ENCODE measurements at places on chromosomes 1 and 21.

- DNase-seq, result peak; percentile 96
These were observed 37.0 kb downstream of the TBCE start for GRCh38 chr1:235404190-235404589.

DNA sequence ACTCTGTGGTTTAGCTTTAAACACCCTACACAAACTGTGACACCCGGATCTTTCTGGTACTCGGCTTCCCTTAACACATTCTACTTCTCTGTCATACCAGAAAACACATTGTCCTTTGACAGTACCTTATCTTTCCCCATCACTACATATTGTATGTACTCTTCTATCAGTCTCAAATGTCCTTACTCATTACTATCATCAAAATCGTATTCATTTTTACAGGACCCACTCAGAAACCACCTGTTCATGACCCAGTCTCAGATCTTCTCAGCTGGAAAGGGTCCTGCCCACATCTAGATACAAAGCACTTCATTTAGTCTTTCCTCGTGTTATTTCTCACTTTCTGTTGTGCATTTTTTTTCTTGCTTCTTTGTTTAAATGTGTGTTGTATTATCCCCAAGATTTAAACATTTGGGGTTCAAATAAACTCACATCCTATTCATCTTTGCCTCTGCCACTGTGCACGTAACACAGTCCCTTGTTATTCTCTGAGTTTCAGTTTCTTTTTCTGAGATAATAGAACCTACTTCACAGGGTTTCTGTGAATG is 27.7 kb downstream of the CD34 start:
- DNase-seq, result no peak

DNA sequence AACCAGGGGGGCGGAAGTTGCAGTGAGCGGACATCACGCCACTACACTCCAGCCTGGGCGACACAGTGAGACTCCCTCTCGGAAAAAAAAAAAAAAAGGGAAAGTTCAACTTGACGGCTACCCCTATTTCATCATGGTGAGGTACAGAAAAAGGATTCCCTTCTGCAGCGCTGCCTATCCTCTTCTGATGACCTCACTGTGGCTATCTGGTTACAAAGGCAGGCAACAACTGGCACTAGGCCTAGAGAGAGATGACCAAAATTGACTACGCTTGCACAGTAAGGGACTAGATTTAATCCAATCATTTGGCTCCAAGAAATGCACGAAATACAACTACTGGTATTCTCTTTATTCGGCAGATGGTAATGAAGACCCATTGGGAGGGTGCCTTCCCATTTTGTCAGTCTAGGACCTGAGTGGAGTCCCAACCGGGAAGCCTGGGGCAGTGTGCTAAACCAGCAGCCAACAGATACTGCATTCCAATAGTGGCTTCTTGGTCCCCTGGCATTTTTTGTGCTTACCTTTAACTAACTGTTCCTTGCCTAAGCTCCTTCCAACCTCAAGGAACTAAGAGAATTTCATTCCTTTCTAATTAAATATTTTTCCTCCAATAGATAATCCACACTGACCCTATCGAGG is 36.6 kb downstream of the ITPKB start:
- no peak for DNase-seq

DNA sequence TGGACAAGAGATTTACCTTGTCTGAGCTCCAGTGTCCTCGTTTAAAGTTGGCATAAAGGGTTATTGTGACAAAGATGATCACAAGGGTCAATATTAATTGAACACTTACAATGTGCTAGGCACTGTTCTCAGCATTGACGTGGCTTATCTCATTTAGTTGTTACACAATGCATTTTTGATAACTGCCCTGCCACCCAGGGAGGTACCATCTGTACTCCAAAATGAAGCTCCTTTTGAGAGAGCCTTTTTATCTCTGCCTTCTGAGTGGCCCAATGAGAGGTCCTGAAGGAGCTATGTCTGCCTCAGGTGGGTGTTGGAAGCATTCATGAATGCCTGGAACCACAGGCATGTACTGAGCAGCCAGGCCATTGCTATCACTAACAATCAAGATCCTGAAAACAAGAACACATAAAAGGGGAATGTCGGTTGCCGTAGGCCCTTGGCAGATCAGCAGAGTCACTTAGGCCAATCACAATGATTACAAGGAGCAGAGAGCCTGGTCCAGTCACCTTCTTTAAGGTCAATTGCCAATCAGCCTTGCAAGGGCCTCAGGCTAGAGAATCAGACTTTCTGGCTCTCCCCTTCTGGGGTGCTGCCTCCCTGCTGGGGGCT is 78.5 kb downstream of the NMNAT2 start:
- no peak for DNase-seq

DNA sequence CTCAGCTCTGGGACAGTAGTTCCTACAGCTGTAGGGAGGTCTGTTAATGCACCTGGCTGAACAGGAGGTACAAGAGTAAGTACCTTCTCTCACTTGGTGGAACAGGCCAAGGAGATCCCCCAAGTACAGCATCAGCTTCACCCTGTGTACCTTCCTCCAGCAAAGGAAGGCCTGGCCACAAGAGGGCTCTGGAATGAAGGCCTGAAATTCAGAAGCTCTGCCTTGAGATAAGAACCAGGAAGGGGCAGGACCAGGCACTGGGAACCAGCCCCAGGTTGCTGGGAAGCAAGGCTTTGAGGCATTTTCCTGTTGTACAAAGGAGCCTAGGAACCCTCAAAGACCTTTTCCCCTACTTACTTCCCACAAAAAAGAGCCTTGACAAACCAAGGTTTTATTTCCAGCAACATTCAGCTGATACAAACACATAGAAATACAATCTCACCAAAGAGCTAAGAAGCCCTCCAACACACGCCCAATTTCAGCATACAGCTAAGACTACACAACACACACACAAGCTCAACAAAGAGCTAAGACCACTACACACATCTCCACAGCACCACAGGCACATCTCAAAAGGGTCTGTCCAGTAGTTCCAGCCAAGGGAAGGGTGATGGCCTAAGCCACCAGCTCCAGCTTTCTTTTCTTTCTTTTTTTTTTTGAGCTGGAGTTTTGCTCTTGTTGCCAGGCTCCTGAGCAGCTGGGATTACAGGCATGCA is 23.5 kb downstream of the F11R start:
- DNase-seq, result no peak

Measured in retinal pigment epithelial cell (primary cell).